Inflammatory macrophage (primary cell): ENCODE measurements at places on chromosomes 2 and 18.

DNA sequence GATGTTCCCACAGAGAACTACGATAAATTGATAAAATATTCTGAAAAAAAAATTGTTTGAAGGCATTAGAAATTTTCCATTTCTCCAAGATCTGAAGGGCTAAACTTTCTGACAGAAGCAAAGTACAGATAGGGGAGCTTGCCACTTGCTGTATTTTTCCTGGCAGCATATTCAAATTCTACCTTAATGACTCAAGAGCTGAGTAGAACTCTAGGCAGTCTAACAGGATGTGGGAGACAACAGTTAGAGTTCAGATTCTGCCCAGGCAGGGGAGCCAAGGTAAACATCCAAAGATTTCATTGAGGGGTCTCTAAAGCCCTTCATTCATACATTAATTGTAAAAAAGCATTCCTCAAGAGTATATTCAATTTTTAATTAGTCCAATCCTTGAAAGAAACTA lies 46.0 kb upstream of the RIT2 start:
- no peak for DNase-seq

DNA sequence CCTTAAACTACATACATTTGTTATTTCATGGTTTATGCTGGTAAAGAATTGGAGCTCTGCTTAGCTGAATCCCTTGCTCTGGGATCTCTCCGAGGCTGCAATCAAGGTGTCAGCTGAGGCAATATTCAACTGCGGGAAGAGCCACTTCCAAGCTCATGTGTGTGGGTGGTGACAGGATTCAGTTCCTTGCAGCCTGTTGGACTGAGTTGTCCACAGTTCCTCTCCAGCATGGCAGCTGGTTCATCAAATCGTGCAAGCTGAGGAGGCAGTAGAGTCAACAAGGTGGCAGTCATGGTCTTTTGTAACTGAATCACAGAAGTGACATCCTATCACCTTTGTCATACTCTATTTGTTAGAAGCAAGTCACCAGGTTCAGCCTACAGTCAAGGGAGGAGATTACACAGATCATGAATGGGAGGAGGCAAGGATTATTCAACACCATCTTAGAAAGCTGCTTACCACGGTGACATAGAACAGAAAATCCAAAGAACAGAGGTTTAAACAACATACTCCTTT lies 56.9 kb downstream of the CTIF start:
- peak; percentile 13 for DNase-seq

- DNase-seq = peak; percentile 28
These were observed 37.2 kb upstream of the POLE4 start for GRCh38 chr2:74921236-74921736.

- DNase-seq = no peak
These were observed 278.4 kb upstream of the CCDC68 start for GRCh38 chr18:55237660-55238059.

GRCh38 chr2:84792856-84793522 lies 87.9 kb downstream of the TRABD2A start:
- DNase-seq = no peak

DNA sequence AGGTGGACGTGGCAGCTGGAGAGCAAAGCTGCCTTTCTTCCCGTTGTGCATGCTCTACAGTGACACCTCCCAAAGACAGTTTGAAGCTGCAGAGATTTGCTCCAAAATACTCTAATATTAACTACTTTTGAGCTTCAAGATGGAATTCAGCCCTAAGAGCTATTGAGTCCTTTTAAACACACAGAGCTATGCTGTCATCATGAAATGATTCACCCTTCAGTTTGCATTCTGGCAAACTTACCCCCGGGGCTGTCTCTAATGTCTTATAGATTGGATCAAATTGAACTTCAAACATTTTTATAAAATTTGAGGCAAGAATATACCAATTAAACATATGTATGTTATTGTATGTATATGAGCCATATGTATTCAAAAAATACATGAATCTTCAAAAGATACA lies 110.7 kb upstream of the EFEMP1 start:
- no peak for DNase-seq

GRCh38 chr2:28951910-28952835 lies 28.9 kb upstream of the TOGARAM2 start:
- DNase-seq = peak; percentile 82

- DNase-seq = no peak
These were observed 108.4 kb upstream of the ODC1 start for GRCh38 chr2:10556271-10557140.

DNA sequence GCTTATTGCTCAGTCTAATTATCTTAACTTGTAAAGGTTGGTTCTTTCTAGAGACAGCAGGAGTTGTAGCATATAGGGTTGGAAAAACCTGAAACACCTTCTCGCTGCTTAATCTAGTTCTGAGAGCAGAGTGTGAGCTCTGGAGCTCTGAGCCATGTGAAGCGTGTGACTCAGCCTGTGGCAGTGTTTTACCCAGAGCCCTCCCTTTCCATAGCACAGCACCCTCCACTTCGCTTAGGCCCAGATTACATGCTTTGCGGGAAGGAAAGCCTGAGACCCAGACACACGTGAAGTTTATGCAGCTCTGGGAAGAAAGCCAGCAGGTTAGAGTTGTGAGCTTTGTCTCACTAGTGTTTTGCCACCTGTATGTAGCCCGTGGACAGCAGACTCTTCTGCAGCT lies 74.5 kb downstream of the INPP4A start:
- DNase-seq = no peak

DNA sequence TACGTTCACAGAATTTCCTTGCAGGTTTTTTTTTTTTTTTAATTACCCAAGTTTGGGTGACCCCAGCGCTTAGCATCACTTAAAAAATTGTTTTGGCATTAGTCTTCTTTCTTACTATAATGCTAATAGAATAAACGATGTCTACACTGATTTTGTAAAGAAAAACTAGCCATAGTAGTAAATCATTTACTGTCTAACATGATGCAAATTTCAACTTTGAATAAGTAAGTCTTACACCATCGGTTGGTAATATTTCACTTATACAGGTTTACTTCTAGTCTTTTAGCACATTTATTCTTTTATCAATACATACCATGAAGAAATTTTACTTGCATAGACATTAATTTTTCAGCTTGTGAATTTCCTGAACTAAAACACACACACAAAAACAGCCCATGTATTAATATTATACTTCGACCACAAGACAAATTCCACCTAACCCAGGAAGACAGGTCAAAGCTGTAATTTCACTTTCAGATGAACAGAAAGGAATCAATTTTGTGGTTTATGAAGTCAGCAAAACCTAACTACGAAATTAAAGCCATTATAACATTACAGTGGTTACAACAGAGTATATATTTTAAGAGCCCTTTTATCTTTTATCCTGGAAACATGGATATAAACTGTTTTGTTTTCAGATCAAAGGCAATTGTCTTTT lies 1.9 kb downstream of the YES1 start:
- no peak for DNase-seq

- DNase-seq = no peak
These were observed 84.9 kb downstream of the PDCL3 start for GRCh38 chr2:100647709-100648108.

DNA sequence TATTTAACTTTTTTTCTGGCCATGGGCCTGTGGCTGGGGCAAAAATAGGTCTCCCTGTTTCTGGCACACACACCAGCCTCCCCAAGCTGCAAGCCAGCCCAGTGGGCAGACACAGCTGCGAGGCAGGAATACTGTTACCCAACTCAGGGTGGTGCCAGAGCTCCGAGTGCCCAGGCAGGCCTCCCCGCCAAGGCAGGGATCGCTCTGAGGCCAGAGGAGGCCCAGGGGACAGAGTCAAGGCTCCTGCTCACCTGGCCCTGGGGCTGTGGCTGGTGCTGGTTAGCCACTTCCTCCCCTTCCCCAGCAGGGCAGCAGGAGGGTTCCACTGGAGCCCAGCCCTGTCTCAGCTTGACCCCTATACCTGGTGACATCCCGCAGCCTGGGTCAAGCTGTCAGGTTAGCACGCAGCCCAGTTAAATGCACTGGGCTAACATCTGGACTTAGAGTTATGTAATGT lies 67.1 kb upstream of the EPAS1 start:
- peak; percentile 58 for DNase-seq

DNA sequence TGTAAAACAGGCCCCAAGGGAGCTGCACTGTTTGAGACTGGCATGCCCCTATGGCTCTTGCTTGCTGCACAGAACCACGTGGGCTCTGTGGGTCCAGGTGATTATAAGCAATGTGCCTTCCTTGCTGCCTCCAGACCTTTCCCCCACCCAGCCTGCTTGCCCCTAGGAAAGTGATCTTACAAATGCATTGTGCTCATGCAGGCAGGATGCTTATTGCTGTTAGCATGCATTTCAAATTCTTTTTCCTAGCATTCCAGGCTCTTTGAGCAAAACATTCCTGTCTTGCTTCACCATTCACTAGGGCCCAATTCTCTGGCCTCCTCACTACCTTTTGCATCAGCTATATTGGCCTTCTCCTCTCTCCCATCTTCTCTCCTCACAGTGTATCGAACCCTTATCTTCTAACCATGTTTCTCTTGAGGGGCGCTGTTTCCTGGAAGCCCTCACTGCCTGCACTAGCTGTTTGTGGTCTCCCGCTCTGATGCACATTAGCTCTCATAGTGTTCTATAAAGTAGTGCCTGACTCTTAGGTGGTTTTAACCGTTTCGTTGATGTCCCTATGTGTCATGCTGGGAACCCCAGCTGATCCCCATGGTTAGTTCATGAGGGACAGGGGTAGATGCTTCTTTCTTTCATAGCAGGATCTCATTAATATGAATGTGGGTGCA lies 152.9 kb upstream of the EPAS1 start:
- DNase-seq = no peak

DNA sequence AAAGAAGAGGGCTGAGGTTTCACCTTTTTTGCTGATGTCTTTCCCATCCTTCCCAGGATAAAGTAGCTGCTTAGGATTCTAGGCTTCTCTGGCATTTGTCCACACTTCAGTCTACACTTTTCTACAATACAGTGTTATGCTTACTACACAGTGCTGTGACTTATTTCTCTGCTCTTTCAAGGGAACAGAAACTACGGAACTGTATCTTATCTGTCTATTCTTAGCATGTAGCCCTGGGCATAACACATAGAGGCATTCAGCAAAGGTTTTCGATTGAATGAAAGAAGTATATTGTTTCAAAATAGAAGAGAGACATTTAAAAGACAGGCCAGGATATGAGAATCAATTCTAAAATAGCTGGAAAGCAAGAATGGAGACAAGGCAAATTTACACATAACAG lies 110.9 kb downstream of the ARHGEF33 start:
- no peak for DNase-seq
